ENCODE measurements at places on chromosomes 5 and 9.

DNA sequence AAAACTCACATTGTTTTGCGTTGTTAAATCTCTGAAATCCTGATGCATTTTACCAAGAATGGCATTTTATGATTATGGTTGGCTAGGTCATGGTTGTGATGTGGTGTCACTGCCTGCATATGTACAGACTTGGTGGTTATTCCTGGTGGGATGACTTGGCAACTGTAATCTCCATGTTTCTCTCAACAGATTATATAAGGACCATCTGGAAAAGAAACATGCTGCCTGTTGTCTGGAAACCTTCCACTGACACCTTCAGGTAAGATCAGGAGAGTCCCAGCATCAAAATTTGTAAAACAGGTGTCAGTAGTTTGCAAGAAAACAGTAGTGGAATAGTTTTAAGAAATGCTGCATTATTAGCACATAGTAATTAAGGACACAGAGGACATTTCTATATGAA, 3.0 kb upstream of the ACER2 start:
- no peak for DNase-seq

DNA sequence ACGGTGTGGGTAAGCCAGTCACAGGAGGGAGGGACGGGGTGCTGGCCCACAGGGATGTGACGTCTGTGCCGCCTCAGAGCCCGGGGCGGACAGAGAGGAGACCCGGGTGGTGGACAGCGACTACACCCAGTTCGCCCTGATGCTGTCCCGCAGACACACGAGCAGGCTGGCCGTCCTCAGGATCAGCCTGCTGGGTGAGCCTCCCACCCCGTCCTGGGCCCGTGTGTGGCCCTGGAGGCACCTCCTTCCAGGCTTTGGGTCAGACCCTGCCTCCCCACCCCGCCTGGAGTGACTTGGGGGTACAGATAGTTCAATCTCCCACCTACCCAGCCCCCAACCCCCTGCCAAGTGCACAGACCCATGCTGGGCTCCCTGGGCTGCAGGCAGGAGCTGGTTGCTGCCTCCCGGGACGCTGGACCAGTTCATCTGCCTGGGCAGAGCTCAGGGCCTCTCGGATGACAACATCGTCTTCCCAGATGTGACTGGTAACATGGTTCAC, 1.7 kb downstream of the LCN12 start:
- no peak for DNase-seq

- DNase-seq: no peak
These were observed 2.7 kb downstream of the CDC42SE2 start for GRCh38 chr5:131266370-131267060.

DNA sequence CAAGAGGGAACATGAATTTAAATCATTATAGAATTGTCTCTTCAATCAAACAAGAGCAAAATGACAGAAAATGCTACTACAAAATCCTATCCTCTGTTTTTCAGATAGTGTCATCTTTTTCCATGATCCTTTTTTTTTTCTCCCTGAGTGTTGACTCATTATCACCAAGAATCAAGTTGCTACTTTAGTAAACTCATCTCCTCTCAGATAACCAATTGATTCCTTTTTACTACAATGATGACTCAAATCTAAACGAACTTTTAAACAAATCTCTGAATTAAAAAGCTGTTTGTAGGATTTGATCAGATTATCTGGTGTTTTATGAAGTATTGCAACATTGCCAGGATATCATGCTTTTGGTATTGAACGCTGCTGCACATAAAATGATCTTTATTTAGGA, 23.9 kb upstream of the IL7R start:
- DNase-seq: no peak
